ENCODE measurements at places on chromosomes 13 and 19. TPM values are rescaled to one million over a fixed set of nuclear protein-coding genes. Genes with fewer than 3 reads are reported as not detected.

KLK5 gene
- not detected for total RNA-seq

IRGC gene
- not detected for total RNA-seq

MYH14 gene
- 0.62 TPM for total RNA-seq

FARP1 gene
- total RNA-seq: 61.4 TPM

SLC25A42 gene
- 8.0 TPM for total RNA-seq

KASH5 gene
- not detected for total RNA-seq

ATP4B gene
- total RNA-seq: not detected

C13orf42 gene
- not detected for total RNA-seq

DCT gene
- 0.19 TPM for total RNA-seq

TSSK6 gene
- 0.46 TPM for total RNA-seq

C5AR2 gene
- 8.2 TPM for total RNA-seq

RFPL4AL1 gene
- total RNA-seq: not detected

PAF1 gene
- total RNA-seq: 28.5 TPM

NXNL1 gene
- total RNA-seq: not detected

KCNN4 gene
- 4.0 TPM for total RNA-seq

MRPS31 gene
- 16.8 TPM for total RNA-seq

ZNF850 gene
- 5.2 TPM for total RNA-seq

NAPSA gene
- total RNA-seq: 0.33 TPM

ZNF534 gene
- 0.14 TPM for total RNA-seq

NANOS3 gene
- not detected for total RNA-seq

PCDH8 gene
- total RNA-seq: not detected

LILRB5 gene
- total RNA-seq: 14.9 TPM

GRIN2D gene
- total RNA-seq: 0.71 TPM

KLF1 gene
- total RNA-seq: 0.33 TPM

NLRP7 gene
- total RNA-seq: not detected

ATP8B3 gene
- total RNA-seq: 2.0 TPM

ZNF737 gene
- 6.9 TPM for total RNA-seq

SHFL gene
- total RNA-seq: 26.0 TPM

SIGLEC5 gene
- not detected for total RNA-seq

SSC5D gene
- 32.4 TPM for total RNA-seq

DAND5 gene
- total RNA-seq: not detected

ZNF835 gene
- total RNA-seq: 2.0 TPM

LHB gene
- not detected for total RNA-seq

RBM26 gene
- 31.6 TPM for total RNA-seq

KLK10 gene
- not detected for total RNA-seq

DIRAS1 gene
- 11.6 TPM for total RNA-seq

C19orf85 gene
- not detected for total RNA-seq

STX10 gene
- total RNA-seq: 31.4 TPM

BEST2 gene
- not detected for total RNA-seq

BICRA gene
- 12.0 TPM for total RNA-seq

SLC17A7 gene
- total RNA-seq: 2.8 TPM

CEACAM21 gene
- total RNA-seq: 0.48 TPM

SHISA2 gene
- 1.2 TPM for total RNA-seq

PSG2 gene
- total RNA-seq: not detected

KLK3 gene
- total RNA-seq: not detected

NPHS1 gene
- not detected for total RNA-seq

Measured in posterior vena cava (tissue), 2 donors.